ENCODE measurements at places on chromosomes 5 and 9.

- DNase-seq, result no peak
Observed at GRCh38 chr9:105735366-105735765, 41.0 kb downstream of the TMEM38B start.

GRCh38 chr5:472076-472655 is 29.2 kb downstream of the EXOC3 start:
- DNase-seq, result peak; percentile 45

- no peak for DNase-seq
Observed at GRCh38 chr9:89890326-89890980, 285.6 kb downstream of the GADD45G start.

DNA sequence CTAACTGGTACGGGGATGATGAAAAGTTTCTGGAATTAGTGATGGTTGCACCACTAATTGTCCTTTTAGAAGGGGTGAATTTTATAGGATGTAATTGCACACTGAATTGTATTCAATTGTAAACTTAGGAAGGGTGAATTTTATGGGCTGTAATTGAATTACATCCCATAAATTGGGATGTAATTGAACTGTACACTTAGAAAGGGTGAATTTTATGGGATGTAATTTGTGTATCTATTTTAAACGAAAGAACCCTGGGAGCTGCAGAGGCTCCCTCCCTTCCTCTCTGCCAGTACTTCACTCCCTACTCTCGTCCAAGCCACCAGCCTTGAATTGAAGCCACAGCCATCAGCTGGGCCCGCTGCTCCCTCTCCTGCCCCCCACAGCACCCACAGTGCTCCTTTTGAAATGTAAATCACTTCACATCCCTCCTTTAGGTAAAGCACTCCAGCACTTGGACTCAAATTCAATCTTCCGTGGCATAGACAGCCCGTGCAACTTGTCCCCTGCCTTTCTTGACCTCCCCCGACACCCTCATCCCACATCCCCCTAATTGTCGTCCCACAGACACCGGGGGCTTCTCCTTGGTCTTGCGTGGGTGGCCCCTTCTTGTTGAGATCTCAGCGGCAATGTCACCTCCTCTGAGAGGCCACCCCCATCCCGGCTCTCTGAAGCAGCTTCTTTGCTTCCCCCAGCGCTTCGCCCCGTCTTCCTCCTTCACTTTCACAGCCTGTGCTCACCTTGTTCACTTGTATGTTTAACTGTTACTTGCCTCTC is 84.2 kb upstream of the HRH2 start:
- DNase-seq, result no peak

- DNase-seq, result no peak
Observed at GRCh38 chr9:137787381-137787780, 90.2 kb upstream of the CACNA1B start.

DNA sequence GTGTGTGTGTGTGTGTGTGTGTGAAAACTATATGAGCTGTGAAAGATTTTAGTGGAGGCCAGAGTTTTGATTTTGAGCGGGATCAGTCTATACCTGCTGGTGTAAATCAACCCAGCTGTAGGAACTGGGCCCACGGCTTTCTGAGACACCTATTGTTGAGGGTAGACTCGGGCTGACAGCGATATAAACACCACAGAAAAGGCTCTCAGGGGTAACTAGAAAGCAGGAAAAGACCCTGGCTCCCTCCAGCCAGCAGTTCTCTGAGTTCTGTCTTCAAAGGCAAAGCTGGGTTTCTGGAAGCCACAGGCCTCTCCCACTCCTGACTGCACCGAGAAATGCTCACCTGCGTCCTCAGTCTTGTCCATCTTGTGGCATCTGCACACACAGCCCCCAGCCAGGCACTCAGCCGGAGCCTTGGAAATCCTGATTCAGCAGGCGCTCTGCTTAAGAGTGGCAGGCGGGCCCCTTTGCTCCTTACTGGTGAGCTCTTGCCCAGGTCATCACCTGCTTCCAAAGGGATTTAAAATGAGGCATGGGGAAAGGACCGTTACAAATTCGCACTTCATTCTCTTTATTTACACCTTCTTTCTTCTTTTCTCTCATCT is 223.3 kb downstream of the NDUFS4 start:
- no peak for DNase-seq

DNA sequence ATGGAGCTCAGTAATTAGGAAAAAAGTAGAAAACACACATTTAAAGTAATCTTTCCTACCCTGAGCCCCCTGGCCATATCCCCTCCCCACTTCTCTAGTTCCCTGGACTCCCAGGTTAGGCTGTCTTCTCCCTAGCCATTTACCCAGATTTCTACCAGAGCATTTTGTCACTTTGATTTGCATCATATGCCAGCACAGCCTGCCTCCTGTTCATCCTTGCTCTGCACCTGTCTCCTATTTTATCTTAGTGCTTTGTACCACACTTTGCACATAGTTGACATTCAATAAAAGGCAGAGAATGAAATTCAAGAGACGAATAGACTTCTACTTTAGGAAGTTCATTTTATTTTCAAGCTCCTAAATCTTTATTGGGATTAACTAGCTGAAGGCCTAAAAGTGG is 344.5 kb downstream of the EBF1 start:
- no peak for DNase-seq

DNA sequence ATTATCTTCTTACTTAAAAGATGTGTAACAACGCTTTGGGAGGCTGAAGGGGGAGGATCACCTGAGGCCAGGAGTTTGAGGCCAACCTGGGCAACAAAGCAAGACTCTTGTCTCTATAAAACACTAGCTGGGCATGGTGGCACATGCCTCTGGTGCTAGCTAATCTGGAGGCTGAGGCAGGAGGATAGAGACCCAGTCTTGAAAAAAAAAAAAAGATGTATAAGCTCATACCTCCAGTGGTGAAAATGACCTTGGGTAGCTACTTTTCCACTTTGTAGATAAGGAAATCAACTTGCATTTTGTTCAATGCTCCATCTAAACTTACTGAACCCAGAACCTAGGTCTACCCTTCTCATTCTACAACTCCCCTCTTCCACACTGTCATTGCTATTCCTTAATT is 16.6 kb downstream of the ARRDC3 start:
- DNase-seq, result no peak

GRCh38 chr5:42749020-42749419 is 7.6 kb upstream of the CCDC152 start:
- DNase-seq, result no peak

DNA sequence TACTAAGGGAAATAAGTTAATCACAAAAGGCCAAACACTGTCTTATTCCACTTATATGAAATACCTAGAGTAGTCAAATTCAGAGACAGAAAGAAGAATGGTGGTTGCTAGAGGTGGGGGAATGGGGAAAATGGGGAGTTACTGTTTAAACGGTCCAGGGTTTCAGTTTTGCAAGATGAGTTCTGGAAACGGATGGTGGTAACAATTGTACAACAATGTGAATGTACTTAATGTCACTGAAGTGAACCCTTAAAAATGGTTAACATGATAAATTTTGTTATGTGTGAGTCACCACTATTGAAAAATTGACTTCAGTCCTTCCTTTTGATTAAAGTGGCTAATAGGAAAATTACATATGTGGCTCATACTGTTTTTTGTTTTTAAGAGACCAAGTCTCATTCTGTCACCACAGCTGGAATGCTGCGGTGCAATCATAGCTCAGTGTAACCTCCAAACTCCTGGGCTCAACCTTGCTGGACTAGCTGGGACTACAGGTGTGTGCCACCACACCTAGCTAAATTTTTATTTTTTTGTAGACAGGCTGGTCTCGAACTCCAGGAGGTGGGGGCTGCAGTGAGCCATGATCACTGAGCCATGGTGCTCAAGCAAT is 8.7 kb downstream of the UBQLN1 start:
- no peak for DNase-seq

- DNase-seq, result no peak
Observed at GRCh38 chr9:130192382-130192999, 20.3 kb downstream of the NCS1 start.

- DNase-seq, result no peak
Observed at GRCh38 chr9:118992813-118993794, 376.1 kb downstream of the BRINP1 start.

GRCh38 chr9:127457191-127457878 is 6.0 kb downstream of the LRSAM1 start:
- DNase-seq, result no peak

- DNase-seq, result no peak
Observed at GRCh38 chr9:105967797-105968196, 273.5 kb downstream of the TMEM38B start.

DNA sequence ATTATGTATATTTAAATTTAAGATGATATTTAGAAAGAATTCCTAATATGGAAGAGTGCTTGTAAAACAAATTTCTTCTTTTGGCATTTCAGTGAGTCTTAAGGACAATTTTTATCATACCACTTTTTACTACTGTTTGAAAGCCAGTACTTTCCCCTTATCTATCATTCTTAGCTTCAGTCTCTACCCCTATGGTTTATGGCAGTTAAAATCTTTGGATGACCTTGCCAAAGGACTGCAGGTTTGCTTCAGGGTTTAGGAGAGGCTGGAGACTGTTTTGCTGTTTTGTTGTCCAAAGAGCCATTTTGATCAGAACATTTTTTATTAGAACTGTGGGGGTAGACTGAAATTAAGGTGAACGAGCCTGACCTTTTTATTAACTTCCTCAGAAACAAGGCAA is 30.8 kb downstream of the SLC38A9 start:
- DNase-seq, result no peak

- DNase-seq, result no peak
Observed at GRCh38 chr5:124089578-124089977, 577.6 kb downstream of the CSNK1G3 start.

DNA sequence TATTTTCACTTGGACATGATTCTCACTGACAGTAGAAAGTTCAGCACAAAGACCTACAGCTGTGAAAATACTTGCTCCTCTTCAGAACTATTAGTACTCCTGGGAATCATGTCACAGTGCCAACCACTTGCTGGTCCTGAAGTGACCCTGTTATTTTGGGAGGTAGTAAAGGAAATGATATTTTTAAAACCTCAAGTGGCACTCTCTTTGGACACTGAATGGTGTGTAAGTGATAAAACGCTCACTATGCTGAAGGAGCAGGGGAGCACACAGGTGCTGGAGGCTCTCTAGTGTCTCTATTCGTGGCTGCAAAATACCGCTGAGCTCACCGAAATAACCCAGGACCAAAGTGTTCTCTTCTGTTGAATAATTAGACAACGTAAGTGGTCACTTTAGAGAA is 76.9 kb upstream of the SPATA31D4 start:
- peak; percentile 16 for DNase-seq

DNA sequence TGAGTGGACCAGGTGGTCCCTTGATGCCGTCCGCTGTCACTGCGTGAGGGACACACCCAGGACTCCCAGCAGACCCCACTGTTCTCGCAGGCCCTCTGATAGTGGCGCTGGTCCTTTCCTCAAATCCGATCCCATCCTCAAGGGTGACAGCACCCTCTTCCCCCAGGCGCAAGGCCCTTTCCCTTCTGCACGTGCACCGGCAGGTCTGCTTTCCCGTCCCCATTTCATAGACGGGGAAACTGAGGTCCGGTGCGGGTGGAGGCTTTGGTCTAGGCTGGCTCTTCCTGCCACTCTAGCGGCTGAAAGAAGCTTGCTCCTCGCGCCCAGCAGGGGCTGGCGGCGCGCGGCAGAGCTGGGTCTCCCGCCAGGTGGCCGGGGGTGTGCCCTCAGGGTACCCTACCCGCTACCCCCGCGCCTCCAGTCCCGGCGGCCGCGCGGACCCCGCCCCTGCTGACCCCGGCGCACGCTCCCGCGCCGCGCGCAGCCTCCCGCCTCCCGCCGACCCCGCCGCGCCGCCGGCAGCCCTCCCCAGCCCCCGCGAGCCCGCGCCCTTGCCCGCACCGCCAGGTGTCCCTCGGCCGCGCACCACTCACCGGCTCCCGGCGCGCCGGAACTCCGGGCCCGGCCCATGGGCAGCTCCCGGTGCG is 453 bp downstream of the RASGEF1C start:
- DNase-seq, result peak; percentile 13

DNA sequence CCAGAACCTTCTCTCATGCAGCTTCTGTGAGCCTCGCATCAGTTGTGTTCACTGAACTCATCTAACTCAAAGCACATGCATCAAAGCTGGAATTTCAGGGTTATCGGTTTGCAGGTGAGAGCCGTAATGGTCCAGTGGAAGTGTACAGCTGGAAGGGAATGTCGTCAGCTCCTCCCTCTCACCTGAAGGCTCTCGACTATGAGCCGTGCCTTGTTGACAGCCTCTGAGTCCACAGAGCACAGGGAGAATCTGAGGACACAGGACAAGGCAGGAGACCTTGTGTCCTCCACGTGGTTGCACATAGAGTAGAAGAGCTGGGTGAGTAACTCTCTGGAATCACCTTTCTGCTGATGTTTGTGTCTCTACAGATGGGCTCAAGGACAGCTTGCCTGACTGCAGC is 38.8 kb downstream of the PROP1 start:
- no peak for DNase-seq

GRCh38 chr5:175681045-175681967 is 23.4 kb downstream of the HRH2 start:
- DNase-seq, result no peak

GRCh38 chr9:123002754-123003153 is 30.7 kb upstream of the GPR21 start:
- no peak for DNase-seq

GRCh38 chr9:121196389-121196788 is 5.3 kb downstream of the RAB14 start:
- no peak for DNase-seq

GRCh38 chr5:60649288-60649917 is 50.6 kb downstream of the DEPDC1B start:
- DNase-seq, result no peak

- DNase-seq, result no peak
Observed at GRCh38 chr9:131473891-131474290, 28.8 kb upstream of the POMT1 start.

DNA sequence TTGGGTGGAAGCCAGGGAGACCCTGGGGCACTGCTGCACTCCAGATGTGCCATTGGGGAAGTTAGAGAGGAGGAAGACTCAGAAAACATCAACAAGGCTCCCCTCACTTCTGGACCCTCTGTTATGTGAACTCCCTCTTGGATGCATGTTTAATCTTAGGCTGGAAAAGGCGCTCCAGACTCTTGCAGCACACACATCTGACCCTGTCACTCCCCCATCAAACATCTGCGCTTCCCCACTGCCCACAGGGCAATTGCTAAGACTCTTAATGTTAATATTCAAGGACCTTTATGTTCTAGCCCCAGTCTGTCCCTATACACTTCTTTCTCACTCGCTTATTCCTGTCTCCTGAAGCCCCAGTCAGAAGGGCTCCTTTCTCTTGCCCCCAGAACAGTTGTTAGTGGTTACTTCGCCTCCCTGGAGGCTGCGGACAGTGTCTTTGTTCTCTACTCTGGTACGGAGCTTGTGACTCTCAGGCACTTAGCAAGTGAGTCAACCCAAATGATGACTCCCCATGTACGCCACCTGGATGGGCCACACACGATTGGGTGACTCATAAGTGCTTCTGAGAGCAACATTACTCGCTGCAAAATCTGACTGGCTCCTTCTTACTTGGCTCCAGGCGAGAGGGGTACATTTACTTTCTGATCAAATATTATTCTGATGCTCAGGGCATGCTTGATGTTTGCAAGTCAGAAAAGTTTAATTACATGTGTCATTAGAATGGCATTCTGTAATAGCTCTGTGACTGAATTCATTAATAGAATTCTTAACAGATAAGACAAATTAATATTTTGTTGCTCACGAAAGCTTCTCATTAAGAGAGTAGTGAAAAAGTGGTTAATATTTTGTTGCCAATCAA is 193.6 kb downstream of the HSPA4 start:
- DNase-seq, result no peak

GRCh38 chr5:147918101-147918685 is 11.9 kb upstream of the C5orf46 start:
- DNase-seq, result no peak

Measured in NCI-H1105 (cell line).